ENCODE measurements at places on chromosomes 2 and 18.

GRCh38 chr2:173393186-173393585 is 38.5 kb downstream of the CDCA7 start:
- no peak for DNase-seq

DNA sequence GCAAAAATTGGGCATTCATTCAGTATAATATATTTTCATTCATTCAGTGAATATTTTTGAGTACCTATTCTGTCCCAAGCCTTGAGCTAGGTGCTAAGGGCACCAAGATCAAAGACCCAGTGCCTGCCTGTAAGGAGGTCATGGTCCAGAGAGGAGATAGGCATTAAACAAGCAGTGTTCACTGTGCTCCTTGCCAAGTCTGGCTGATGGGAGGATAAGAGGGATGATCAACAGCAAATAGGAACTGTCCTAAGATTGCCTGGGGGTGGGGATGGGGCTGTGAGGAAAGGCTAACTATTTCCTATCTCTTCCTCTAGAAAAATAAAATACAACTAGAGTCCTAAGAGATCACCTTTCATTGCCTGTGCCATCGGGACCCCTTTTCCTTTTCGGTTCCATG is 60.4 kb downstream of the SETBP1 start:
- no peak for DNase-seq

GRCh38 chr18:76995896-76996295 is 136.7 kb downstream of the MBP start:
- DNase-seq: no peak

DNA sequence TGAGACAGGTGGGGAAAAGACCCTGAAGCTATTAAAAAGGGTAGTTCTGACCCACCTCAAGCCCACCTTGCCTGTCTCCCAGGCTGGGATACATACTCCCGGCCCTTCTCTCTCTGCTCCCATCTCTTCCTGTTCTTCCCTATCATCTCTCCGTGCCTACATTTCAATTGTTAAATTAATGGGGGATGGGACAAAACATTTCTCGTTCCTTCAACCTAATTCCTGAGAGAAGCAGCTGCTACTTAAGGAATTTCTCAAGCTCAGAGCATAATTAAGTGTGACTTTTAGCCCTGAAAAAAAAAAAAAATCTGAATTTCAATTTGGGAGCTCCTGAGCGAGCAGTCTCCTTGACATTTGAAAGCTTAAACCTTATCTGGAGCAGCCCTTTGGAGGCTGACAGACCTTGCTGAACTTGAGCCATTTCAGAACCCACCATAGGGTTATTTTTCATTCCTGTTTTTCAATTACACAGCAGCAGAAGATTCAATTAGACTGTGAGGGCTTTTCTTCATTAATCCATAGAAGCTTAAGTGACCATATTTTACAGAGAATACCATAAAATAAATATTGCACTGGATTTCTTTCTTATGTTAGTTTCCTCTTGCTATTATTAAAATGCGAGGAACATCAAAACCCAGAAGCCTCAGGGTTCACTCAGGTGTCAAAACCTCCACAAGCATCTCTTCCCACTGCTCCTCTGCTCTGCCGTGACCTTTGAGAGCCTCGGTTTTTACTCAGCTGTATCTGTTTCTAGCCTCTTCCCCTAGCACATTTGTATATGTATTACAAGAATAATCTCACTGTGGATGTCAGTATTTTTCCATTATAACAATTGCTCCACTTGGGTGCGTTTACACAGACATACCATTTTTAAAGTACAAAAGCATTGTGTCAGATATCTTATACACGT is 125.7 kb downstream of the B3GNT2 start:
- no peak for DNase-seq

GRCh38 chr2:234682492-234683228 is 185.8 kb upstream of the ARL4C start:
- DNase-seq: no peak

GRCh38 chr2:84841577-84841976 is 39.3 kb downstream of the TRABD2A start:
- no peak for DNase-seq

Measured in T-helper 9 cell (primary cell).